ENCODE measurements at places on chromosomes 7 and 10. TPM values are rescaled to one million over a fixed set of nuclear protein-coding genes. Genes with fewer than 3 reads are reported as not detected.

GRCh38 chr10:16652154-16652553 lies 130.5 kb upstream of the C1QL3 start:
- DNase-seq: no peak

- DNase-seq: no peak
Measured at GRCh38 chr7:22482503-22482902, 17.5 kb downstream of the STEAP1B start.

GRCh38 chr7:122311050-122311700 lies 6.6 kb upstream of the FEZF1 start:
- DNase-seq: no peak

ADAM22 gene
- polyA plus RNA-seq: 9.6 TPM

CCL24 gene
- polyA plus RNA-seq: 0.67 TPM

All from muscle of leg (tissue), 16 donors.